SJSA1 (cell line): ENCODE measurements at places on chromosomes 11 and 22.

DNA sequence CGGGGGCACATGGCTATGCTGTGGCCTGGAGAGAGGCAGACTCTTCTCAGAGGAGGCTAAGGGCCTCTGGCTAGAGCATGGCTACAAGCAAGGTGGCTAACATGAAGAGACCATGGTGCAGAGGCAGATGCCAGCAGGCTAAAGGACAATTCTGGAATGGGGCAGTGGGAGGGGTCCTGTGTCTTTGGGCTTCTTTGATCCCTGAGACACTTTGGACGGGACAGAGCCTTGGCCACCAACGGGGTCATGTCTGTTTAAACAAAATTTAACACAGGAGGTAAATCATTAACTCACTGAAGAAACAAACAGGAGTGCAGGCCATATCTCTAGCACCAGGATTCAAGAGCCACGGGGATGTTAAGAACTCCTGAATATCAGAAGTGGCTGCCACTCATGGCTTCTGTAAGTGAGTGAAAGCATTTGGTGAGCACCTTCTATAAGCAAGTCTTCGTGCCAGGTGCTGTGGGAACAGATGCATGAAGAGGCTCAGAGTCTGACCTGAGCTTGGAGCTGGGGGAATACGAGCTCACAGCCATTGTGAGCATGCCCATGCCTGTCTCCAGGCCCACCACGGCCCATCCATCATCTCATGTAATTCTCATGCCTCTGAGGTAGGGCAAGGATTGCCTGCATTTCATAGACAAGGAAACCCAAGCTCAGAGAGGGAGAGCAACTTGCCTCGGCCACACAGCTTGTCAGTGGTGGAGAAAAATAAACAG lies 18.3 kb upstream of the ZNRF3 start:
- DNase-seq, result no peak

DNA sequence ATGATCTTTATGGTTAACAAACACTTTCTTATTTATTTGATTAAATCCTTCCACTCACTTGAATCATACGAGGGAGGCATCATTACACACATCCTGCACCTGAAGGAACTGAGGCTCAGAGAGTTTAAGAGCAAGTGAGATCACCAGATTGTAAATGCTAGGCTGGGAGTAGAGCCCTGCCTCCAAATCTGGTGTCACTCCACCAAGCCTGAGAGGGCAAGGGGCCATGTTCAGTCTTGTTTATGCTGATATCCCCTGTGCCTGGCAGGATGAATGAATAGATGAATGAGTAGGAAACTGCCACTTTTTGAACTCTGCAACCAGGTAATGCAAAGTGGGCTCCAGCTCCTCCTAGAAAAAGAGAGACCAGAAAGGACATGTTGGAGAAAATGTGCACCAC lies 59.1 kb downstream of the RASSF10 start:
- DNase-seq, result no peak

GRCh38 chr11:1481861-1482441 lies 4.6 kb downstream of the MOB2 start:
- no peak for DNase-seq

- no peak for DNase-seq
Measured at GRCh38 chr11:7632211-7632610, 41.1 kb downstream of the CYB5R2 start.

DNA sequence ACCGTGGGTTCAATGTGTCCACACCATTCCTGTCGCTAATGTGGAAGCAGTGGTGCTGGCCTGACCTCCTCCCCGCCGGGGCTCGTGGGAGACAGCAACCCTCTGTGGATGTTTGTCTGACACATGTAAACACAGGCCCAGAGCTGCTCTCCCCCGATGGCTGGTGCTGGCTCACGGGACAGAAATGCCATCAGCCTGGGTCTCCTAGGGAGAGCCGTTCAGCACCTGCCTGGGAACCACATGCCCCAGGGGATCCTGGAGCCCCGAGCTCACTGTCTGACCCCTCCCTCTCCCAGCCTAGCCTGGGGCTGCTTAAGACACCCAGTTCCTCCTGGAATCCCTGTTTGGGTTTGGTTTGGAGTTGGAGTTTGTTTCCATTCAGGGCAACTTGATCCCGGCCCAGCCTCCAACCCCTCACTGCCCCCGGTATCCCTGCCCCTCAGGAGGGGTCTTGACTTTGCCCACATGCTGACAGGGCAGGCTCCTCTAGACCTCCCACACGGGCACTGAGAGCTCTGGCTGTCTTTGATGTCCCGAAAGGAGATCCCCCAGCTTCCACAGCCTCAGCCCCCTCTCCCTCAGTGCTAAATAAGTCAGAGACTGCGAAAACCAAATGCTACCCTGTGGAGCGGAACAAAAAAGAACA lies 50.9 kb upstream of the WNT11 start:
- no peak for DNase-seq

- DNase-seq, result no peak
Measured at GRCh38 chr11:73154178-73154577, 12.1 kb upstream of the FCHSD2 start.

DNA sequence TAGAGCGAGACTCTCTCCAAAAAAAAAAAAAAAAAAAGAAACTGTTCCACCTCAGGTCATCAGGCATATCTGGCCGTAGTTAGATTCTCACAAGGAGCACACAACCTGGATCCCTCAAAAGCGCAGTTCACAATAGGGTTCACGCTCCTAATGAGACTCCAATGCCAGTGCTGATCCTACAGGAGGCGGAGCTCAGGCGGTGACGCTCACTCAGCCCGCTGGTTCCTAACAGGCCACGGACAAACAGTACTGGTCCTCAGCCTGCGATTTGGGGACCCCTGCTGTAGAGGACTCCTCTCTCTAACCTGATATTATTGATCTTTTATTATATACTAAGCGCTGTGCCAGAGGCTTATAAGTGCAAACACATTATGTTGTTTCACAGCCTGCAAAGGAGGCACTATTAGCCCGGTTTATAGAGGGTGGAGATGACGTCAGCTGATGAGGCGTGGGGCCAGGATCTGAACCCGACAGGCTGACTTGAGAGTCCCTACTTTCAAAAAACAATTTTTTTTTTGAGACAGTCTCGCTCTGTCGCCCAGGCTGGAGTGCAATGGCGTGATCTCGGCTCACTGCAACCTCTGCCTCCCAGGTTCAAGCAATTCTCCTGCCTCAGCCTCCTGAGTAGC lies 4.9 kb upstream of the MAFF start:
- no peak for DNase-seq

DNA sequence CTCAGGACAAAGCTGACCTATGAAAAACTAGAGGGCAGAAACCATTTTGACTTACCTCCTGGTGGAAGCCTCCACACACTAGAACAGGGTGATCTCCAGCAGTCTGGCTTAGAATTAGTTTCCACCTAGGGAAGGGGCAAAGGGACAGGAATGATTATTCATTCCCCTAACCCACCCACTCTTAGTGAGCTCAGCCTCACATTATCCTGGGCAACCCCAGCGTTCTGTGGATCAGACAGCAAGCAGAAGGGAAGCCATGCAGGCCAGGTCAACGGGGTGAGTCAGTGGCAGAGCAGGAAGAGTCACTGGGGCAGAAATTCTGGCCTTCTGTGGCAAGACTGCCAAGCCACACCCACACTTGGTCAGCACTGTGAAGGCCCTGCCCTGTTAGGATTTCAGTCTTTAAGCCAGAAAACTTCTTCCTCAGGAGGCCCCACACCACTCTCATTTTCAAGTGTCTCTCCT lies 10.5 kb downstream of the NUMA1 start:
- DNase-seq, result peak; percentile 47

DNA sequence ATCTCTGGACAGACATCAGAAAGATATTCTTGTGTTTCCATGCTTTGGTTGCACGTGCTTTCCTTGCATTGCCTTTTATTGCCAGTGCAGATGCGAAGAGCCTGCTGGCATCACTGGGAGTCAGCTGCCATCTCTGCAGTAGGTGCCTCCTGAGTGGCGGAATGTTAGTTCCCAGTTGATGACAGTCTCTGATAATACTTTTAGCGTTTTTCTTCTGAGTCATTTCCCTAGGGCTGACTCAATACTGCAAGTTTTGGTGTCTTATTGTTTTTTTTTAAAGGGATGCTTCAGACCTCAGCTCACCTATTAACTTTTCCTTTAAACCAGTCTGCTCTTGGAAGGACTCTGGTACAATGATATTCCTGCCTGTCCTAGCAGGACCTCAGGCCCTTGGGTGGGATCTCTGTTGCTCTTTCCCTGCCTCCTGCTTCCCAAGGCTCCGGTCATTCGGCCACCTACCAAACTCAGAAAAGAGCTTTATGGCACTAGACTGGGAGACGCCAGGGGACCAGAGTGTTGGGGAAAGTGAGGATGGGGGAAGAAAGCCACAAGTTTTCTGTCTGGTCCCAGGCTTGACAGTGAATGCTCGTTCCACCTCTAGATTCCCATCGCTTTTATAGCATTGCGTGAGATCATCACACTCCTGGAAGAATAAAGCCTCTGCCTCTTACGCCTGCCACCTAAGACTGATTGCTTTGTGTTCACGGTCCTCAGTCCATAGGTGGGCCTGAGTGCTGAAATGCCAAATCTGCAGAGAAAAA lies 308.7 kb downstream of the DDX10 start:
- peak; percentile 81 for DNase-seq

GRCh38 chr22:49678137-49678841 lies 149.4 kb downstream of the BRD1 start:
- DNase-seq, result peak; percentile 35

DNA sequence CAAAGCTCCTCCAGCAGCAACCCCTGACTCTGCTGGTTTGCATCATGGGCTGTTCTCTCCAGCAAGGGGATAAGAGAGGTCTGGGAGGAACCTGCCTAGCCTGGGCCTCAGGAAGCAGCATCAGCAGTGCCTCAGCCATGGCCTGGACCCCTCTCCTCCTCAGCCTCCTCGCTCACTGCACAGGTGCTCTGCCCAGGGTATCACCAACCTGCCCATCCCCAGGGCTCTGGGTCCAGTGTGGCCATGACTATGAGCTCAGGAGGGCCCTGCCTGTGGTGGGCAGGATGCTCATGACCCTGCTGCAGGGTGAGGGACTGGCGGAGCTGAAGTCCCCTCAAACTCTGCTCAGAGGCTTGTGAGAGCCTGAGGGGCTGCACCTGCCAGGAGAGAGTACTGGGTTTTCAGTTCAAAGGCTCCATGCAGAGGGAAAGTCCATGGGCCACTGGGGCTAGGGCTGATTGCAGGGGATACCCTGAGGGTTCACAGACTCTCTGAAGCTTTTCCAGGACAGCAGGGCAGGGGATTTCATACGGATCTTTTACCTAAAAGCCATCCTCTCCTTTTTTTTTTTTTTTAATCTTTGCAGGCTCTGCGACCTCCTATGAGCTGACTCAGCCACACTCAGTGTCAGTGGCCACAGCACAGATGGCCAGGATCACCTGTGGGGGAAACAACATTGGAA lies 115.8 kb upstream of the IGLL5 start:
- peak; percentile 34 for DNase-seq

DNA sequence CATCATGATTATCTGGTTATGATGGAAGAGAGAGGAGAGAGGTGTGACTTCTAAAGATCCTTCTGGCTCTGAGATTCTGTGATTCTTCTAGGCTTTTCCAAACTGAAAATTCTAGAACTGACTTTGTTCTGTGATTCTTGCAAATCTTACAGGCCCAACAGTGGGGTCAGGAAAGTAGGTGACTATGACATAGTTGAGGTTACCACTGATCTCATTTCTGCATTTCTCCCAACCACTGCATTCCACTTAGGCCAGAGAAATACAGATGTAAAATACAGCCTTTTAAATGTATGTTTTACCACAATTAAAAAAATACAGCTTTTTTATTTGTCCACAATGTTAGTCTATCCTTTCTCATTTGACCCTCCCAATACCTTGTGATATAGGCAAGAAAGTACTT lies 83.7 kb downstream of the STIM1 start:
- peak; percentile 77 for DNase-seq

DNA sequence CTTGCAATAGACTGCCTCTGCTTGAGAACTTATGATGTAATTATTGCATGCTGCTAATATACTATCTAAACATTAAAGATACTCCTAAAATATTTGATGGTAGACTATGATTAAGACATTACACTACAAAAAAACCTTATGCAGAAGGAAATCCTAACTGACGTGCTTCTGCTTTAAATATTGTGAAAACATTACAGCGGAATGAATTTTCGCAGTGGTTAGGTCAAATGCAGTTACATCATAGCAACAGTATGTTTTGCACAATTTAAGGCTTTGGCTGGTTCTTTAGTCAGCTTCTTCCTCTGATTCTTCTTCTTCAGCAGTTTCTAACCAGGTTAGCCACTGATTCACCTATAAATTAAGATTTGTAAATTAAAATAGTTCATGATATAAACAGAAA lies 11.2 kb downstream of the EIF4G2 start:
- DNase-seq, result no peak

GRCh38 chr11:1622086-1622485 lies at the start of gene KRTAP5-4:
Gene KRTAP5-4, minus strand, starts transcription at chr11:1622138. Its CDS starts 45 bp downstream, at chr11:1622093.
- no peak for DNase-seq

GRCh38 chr11:96238563-96239135 lies 104.3 kb downstream of the MAML2 start:
- DNase-seq, result peak; percentile 26

DNA sequence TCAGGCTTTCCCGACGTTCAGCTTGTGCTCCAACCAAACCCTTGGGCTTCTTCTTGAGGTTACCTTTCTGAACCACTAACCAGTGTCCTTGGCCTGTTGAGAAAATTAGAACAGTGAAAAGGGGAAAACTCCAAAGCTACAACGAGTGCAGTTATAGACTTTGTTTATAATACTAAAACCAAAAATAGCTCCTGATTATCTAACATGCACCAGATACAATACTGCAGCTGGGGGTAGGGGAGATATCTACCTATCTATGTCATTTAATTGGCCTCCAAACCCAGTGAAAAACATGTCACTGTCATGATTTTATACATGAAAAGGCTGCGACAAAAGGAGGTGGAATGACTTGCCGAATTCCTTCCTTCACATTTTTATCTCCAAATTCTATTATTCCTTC lies 11.9 kb downstream of the XRRA1 start:
- no peak for DNase-seq

- DNase-seq, result no peak
Measured at GRCh38 chr11:113153847-113154246, 160.5 kb upstream of the TTC12 start.

DNA sequence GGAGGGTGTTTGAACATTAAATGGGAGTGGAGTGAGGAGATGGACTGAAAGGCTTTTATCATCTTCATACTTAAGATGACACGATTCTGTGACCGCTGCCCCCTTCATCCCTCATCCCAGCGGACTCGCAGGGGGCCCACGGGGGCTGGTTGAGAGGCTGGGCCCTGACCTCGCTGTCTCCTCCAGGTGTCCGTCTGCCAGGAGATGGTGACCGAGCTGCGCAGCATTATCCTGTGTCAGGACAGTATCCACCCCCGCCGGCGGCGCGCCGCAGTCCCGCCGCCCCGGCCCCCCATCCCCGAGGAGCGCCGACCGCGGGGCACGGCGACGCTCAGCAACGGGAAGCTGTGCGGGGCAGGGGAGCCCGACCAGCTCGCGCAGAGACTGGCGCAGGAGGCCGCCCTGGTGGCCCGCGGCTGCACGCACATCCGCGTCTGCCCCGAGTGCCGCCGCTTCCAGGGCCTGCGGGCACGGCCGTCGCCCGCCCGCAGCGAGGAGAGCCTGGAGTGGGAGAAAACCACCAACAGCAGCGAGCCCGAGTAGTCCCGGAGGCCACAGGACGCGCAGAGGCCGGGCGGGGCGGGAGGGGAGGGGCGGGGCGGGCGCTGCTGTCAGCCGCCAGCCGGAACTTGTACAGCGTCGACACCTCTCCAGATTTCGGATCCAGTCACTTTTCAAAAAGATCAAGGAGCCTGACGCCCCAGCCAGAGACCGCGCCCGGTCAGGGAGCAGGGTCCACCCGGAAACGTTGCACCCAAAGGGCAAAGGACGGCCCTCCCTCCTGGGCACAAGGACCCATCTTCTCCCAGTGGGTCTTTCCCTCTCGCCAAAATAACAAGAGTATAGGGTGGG lies 38.0 kb upstream of the TBCEL start:
- DNase-seq, result peak; percentile 52
